ENCODE measurements at places on chromosomes 13 and 19. TPM values are rescaled to one million over a fixed set of nuclear protein-coding genes. Genes with fewer than 3 reads are reported as not detected.

GRCh38 chr13:37617173-37617572 lies 18.6 kb upstream of the POSTN start:
- no peaks in the 10 kb centered on the region for H3K4me1 ChIP-seq
- no peaks in the 10 kb centered on the region for H3K27me3 ChIP-seq
- H3K36me3 ChIP-seq = no peaks in the 10 kb centered on the region
- no peak overlapping the region for H3K4me3 ChIP-seq

DNA sequence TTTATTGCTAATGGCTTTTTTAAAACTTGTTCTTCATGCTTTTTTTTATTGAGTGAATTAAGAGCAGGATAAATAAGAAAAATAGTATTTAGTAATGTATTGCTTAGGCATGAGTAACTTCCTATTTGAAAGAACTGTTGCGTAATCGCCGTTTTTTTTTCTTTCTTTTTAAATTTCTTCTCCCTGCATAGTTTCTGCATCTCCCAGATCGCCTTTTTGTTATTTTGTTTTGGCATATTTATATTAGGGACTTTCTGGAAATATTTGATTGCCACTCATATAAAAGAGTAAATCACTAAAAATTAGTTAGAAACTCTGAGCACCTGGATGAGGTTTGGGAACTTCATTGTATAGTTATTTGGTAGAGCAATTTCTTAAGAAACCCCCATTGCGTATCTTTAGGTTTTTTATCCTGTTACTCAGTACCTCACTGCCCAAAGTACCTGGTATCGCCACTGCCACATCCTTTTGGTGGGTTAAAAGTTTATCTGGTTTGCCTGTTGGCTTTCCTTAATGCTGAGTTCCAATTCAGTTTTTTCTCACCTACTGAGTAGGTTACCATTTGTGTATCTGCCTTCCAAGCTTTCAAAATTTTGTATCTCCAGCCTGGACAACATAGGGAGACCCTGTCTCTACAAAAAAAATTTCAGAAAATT lies 36.2 kb upstream of the LPAR6 start:
- no peak overlapping the region for H3K27ac ChIP-seq
- H3K4me1 ChIP-seq = peaks cover 27% of the 10 kb centered on the region
- H3K4me3 ChIP-seq = no peak overlapping the region
- DNase-seq = no peak
- H3K36me3 ChIP-seq = peaks cover 30% of the 10 kb centered on the region

GRCh38 chr13:85509512-85509911 lies 289.7 kb downstream of the SLITRK6 start:
- H3K4me1 ChIP-seq = no peaks in the 10 kb centered on the region
- no peak for DNase-seq
- H3K27me3 ChIP-seq = no peaks in the 10 kb centered on the region
- H3K27ac ChIP-seq = no peak overlapping the region
- no peak overlapping the region for H3K4me3 ChIP-seq
- H3K36me3 ChIP-seq = no peaks in the 10 kb centered on the region

DNA sequence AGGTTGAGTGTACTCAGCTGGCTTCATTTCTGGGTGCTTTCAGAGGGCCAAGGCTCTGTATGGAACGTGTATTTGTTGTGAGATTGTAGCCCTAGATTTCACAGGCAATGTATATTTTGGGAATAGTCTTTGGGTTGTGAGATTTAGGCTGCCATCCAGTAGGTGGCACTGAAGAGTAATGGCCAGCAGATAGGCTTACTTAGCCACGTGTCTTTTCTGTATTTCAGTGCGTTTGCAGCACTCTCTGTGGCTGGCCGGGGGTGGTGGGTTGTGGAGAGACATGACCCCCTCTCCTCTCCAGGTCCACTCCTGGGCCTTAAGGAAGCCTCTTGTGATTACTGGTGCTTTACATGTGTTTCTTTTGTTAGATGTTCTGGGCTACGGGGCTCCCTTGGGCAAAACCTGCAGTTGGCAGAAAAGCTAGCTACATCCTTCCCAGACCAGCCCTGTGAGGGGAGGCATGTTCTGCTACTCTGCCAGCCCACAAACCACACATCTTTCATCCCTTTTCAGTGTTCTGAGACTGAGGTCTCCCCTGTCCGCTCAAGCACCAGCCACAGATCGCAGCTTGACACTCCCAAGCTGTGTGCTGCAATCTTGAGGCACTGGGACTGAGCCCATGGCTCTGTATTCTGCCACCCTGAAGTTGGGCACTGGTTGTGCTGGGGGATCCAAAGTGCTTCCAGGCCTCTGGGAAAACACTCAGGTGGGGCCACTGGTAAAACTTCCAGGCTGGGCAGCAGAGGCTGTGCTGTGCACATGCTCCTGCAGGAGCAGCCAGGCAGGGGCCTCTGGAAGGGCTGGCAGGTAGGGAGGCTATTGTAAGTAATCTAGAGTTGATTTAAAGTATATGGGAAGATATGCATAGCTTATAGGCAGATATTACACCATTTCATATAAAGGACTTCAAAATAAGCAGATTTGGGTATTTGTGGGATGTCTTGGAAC lies 1096.8 kb upstream of the PCDH20 start:
- H3K27ac ChIP-seq = no peak overlapping the region
- H3K4me3 ChIP-seq = no peak overlapping the region
- no peaks in the 10 kb centered on the region for H3K36me3 ChIP-seq
- DNase-seq = no peak
- H3K27me3 ChIP-seq = peaks cover 2% of the 10 kb centered on the region
- no peaks in the 10 kb centered on the region for H3K4me1 ChIP-seq

GRCh38 chr13:52428295-52428694 lies 22.1 kb downstream of the VPS36 start:
- no peak for DNase-seq
- no peaks in the 10 kb centered on the region for H3K27me3 ChIP-seq
- H3K36me3 ChIP-seq = peaks cover 24% of the 10 kb centered on the region
- H3K4me1 ChIP-seq = no peaks in the 10 kb centered on the region
- no peak overlapping the region for H3K27ac ChIP-seq

DNA sequence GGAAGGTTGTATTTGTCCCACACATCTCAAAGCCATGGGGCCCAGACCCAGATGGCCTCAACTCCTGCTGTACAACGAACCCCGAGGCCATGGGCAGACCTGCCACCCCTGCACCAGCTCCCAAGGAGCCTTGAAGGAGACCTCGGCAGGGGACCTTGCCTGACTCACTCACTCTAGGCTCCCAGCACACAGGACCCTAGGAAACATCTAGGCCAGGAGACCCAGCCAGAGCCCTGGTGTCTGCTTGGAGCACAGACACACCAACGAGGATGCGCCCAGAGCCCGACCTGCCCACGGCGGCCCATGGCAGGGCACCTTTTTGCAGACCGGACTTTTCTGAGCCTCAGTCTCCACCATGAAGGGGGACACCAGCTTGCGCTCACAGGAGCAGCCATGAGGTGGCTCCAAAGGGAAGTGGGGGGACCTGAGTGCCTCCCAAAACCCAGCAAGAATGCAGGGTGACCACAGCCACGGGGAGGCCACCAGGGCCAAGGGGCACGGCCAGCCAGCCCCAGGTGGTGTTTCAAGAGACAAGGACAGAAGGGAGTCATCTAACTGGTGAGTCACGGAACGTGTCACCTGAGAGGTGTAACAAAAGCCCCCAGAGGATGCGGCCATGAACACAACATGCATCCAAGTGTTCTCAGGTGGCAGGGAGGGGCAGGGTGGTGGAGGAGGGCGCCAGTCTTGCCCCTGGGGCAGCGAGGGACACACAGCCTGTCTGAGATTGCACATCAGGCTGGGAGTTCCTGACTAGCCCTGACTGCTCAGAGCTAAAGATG lies 4.9 kb upstream of the CERS1 start:
- peaks cover 6% of the 10 kb centered on the region for H3K36me3 ChIP-seq
- no peak overlapping the region for H3K4me3 ChIP-seq
- H3K27me3 ChIP-seq = peaks cover 13% of the 10 kb centered on the region
- no peaks in the 10 kb centered on the region for H3K4me1 ChIP-seq
- no peak overlapping the region for H3K27ac ChIP-seq

DNA sequence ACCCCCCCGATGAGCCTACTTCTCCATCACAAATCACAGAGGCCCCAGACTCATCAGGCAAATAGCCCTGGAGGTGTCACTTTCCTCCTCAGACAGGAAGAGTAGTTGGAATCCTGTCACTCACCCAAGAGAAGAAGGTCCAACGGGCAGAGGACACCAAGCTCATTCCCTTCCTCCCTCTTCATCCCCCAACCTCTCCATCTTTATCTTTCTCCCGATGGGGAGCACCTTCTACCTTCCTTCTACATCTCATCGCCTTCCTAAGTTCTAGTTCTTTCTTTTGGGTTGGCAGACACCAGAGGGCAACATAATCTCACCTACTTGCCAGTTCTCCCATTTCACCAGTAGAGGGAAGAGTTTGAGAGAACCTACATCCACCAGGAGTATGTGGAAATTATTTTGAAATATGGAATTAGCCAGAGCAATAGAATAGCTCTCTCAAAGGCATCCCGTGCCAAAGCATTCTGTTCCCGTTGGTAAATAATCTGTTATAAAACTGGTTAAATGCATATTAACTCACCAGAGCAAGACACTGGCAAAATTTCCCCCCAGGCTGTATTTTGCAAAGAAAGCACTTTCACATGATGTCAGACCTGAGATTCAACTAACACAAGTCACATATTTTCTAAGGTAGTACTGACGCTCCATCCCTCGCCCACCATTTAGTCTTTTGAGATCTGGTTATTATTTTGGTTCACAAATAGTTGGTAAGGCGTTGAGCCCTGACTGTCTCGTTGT lies 55.0 kb downstream of the ZIC5 start:
- DNase-seq = peak; percentile 12
- H3K27ac ChIP-seq = no peak overlapping the region
- H3K27me3 ChIP-seq = peaks cover 8% of the 10 kb centered on the region
- H3K4me3 ChIP-seq = no peak overlapping the region
- H3K4me1 ChIP-seq = peaks cover 38% of the 10 kb centered on the region

DNA sequence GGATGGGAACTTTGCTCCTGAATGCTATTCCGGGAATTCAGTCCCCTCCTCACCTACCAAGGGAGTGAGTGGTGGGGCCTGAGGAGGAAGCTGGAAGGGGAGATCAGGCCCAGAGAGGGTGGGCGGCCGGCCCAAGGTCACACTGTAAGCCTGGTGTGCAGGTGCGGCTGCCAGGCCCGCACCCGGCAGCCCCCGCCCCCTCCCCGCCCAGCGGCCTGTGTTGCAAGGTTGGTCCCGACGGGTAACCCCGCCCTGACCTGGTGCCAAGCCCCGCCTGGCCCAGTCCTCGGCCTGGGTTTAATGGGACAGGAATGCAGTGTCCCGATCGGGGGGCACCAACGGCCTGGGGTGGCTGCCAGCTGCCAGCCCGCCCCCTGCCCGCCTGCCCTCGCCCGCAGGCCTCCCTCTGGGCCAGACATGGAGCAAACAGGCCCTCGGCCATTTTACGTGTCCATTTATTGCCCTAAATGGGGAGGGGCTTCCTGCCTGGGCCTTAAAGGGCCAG lies 5.5 kb downstream of the ZBTB7A start:
- DNase-seq = no peak
- no peaks in the 10 kb centered on the region for H3K27me3 ChIP-seq
- H3K4me1 ChIP-seq = no peaks in the 10 kb centered on the region
- H3K36me3 ChIP-seq = peaks cover 9% of the 10 kb centered on the region

- no peak for DNase-seq
- H3K4me1 ChIP-seq = peaks cover 9% of the 10 kb centered on the region
- H3K4me3 ChIP-seq = no peak overlapping the region
- no peak overlapping the region for H3K27ac ChIP-seq
- H3K36me3 ChIP-seq = no peaks in the 10 kb centered on the region
These were observed 61.1 kb upstream of the FAM216B start for GRCh38 chr13:42720113-42720857.

GRCh38 chr13:59133903-59134302 lies 1029.8 kb downstream of the DIAPH3 start:
- no peaks in the 10 kb centered on the region for H3K36me3 ChIP-seq
- H3K4me1 ChIP-seq = no peaks in the 10 kb centered on the region
- H3K27ac ChIP-seq = no peak overlapping the region
- H3K27me3 ChIP-seq = no peaks in the 10 kb centered on the region
- no peak for DNase-seq

DNA sequence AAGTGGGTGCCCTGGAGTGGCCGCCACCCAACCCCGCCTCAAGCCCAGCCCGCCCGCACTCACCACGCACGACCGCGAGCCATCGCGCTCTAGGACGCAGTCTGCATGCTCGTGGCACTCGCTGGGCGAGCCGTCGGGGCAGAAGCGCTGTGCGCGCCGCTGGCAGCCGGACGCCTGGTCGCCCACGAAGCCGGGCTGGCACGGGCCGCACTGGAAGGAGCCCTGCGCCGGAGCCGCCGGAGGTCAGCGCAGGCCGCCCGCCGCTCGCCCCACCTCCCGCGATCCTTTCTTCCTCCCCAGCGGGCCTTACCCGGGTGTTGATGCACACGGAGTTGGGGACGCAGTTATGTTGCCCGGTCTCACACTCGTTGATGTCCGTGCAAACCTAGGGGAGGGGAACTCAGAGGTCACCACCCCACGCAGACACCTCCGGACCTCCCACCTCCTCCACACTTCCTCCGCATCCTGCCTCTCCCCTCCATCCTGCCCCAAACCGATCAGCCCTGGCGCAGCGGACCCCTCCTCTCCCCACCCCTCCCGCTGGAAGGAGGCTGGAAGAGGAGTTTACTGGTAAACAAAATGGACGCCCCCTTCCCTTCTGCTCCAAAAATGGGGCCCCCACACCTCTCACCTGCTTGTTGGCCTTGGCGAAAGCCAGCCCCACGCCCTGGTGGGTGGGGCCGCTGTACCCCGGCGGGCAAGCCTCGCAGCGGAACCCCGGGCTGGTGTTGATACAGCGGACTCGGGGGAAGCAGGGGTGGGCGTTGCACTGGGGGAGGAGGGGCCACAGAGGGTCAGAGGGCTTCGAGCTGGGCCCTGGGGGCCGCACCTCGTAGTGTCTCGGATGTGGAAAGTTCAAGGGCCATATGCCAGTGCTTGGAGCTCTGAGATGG lies 2.3 kb downstream of the COMP start:
- no peak overlapping the region for H3K4me3 ChIP-seq
- peaks cover 9% of the 10 kb centered on the region for H3K4me1 ChIP-seq
- DNase-seq = no peak
- peaks cover 56% of the 10 kb centered on the region for H3K27me3 ChIP-seq
- H3K27ac ChIP-seq = peak overlapping the region; percentile 67
- peaks cover 1% of the 10 kb centered on the region for H3K36me3 ChIP-seq

DNA sequence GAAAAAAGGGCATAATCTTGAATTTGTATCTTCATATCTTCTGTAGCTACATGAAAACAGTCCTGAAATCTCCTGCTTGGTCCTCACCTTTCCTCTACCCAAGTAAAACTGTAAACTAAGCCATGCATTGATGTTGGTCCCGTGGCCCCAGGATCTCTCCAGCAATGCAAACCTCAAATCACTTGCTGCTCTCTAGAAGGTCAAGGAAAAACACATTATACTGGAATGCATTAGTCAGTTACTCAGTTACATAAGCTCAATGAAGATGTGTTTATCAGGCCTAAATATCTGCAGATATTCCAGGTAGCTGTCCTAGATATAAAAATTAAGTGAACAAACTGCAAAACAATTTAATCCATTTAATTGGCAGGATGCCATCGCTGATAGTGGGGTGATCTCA lies 261.8 kb downstream of the ABCC4 start:
- no peak overlapping the region for H3K27ac ChIP-seq
- H3K4me1 ChIP-seq = peaks cover under 1% of the 10 kb centered on the region
- no peak for DNase-seq
- peaks cover 9% of the 10 kb centered on the region for H3K36me3 ChIP-seq

- H3K27me3 ChIP-seq = peaks cover 5% of the 10 kb centered on the region
- H3K27ac ChIP-seq = no peak overlapping the region
- no peaks in the 10 kb centered on the region for H3K36me3 ChIP-seq
- no peaks in the 10 kb centered on the region for H3K4me1 ChIP-seq
- H3K4me3 ChIP-seq = no peak overlapping the region
These were observed 193.2 kb downstream of the IRS2 start for GRCh38 chr13:109593230-109593629.

The CCL25 gene
- not detected for total RNA-seq

The RNF113B gene
- total RNA-seq = not detected

The FXYD7 gene
- total RNA-seq = 0.39 TPM

The KCNN4 gene
- total RNA-seq = 185 TPM

Measured in activated T-helper 1 cell treated with anti-CD3 and anti-CD28 coated beads, Interleukin-12 subunit alpha, Interleukin-12 subunit beta, Interleukin-2, Interleukin-4 antibody, amounts not matched to agents 30 ng/mL and 10 ng/mL and 1 ng/mL, durations not matched to agents 14 hours and 24 hours and 36 hours (primary cell).